CD14-positive monocyte (primary cell): ENCODE measurements at places on chromosomes 4 and X.

DNA sequence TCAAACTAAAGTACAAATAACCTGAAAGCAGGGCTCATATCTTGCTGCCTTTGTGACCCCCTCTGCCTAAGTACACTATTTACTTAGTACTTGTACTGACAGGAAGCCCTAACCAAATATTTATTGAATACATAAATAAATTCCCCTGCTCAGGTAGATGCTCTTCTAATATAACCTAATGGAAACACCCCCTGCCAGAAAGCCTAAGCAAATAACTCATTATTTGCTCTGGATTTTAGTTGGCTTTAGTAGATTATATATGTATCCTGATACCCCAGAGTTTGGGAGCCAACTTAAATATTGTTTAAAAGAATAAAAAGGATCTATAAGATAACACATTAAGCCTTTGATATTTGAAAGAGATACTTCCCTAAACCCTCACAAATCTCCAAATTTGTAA lies 318.2 kb downstream of the PPP1R2C start:
- DNase-seq = no peak

DNA sequence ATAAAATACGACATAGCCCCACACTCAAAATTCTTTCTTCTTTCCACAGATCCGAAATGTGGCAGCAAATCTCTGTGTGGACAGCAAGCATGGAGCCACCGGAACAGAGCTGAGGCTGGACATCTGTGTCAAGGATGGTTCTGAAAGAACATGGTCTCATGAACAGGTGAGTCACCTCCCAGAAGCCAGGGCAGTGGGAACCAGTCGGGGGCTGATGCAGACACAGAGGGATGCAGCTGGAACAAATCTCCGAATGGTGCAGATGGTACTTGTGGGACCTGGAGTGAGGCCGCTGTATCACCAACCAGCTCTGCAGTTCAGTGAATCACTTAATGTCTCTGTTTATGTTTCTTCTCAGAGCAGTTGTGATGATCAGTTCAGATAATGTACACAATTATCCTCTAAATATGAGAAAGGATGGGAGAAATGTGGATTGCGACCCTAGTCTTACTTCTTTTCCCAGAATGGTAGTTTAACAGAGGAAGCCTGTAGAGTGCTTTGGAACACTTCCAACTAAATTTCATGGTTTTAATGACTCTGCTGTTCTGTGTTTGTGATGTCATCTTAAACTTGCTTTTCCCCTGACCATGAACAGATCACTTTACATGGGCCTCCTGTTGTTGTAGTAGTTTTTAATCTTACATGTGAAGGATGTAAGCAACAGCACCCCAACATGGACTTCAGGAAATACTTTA lies 159.3 kb upstream of the GALNT7 start:
- no peak for DNase-seq

DNA sequence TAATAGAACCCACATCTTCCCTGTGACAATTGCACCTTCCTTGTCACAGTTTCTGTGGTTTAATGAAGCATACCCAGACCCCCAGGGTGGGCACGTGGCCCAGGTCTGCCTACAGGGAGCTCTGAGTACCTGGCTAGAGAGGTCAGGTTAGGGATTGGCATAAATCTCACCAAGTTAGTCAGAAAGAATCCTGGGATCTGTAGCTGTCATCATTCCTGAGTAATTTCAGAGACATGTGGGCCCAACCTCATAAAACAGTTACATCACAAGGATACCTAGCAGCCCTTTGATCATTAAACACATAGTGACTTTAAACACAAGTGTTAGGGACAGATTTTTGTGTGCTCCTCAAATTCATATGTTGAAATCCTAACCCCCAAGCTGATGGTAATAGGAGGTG lies 123.0 kb downstream of the KDR start:
- no peak for DNase-seq

DNA sequence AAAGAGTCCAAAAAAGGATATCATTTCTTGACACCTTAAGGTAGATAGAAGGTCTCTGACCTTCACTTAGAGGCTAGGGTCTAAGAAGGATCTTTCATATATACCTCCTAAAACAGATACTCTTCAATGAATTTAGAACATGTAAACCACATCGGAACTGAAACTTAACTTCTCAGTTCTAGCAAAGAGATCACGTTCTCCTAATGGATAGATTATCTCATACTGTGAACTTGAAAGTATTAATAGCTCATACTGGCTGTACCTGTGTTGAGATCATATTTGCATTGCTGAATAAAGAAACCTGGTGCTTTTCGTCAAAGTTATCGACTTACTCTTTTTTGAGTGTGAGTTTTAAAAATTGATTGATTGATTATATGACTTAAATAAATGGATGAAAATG lies 353.8 kb downstream of the EPHA5 start:
- no peak for DNase-seq
